ENCODE measurements at places on chromosomes 13 and 19.
A peak's percentile ranks its signal among the peaks of the same experiment; 100 is the strongest.

DNA sequence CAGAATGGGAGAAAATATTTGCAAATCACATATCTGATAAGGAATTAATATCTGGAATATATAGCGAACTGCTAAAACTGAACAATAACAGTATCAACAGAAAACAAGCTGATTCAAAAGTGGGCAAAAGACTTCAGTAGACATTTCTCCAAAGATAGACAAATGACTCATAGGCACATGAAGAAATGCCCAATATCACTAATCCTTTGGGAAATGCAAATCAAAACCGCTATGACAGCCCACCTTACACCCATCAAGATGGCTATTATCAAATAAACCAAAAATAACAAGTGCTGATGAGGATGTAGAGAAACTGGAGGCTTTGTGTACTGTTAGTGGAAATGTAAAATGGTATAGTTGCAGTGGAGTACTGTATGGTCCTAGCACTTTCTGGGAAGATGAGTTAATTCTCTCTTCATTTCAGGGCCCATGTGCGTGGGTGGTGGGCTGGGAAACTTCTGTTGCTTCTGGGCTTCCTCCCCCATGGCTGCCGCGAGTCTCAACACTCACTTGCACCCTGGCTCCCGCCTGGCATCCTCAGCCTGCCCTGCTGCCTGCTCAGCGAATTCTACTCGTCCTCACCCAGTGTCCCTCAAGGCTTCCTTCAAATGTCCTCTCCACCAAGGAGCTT, 12.4 kb upstream of the GJA3 start:
- DNase-seq, result no peak

GRCh38 chr13:86579662-86580061, 780.4 kb upstream of the SLITRK6 start:
- DNase-seq, result no peak

DNA sequence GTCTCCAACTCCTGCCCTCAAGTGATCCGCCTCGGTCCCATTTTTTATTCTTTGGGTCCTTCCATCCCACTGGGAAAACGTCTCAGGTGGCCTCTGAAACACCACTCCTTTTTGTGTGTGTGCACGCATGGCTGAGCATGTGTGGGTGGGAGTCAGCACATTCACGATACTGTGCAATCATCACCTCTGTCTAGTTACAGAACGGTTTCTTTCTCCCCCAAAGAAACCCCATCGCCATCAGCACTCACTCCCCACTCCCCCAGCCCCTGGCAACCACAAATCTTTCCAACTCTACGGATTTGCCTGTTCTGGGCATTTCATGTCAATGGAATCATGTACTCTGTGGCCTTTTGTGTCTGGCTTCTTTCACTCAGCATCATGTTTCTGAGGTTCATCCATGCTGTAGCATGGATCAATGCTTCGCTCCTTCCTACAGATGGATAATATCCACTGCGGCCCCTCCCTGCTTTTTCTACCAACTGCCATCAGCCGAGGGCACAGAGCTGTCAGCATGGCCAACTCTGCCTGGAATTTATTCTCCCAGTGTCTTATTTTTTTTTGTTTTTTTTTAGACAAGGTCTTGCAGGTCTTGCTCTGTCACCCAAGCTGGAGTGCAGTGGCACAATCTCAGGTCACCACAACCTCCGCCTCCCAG, 9.7 kb downstream of the F2RL3 start:
- DNase-seq, result no peak

DNA sequence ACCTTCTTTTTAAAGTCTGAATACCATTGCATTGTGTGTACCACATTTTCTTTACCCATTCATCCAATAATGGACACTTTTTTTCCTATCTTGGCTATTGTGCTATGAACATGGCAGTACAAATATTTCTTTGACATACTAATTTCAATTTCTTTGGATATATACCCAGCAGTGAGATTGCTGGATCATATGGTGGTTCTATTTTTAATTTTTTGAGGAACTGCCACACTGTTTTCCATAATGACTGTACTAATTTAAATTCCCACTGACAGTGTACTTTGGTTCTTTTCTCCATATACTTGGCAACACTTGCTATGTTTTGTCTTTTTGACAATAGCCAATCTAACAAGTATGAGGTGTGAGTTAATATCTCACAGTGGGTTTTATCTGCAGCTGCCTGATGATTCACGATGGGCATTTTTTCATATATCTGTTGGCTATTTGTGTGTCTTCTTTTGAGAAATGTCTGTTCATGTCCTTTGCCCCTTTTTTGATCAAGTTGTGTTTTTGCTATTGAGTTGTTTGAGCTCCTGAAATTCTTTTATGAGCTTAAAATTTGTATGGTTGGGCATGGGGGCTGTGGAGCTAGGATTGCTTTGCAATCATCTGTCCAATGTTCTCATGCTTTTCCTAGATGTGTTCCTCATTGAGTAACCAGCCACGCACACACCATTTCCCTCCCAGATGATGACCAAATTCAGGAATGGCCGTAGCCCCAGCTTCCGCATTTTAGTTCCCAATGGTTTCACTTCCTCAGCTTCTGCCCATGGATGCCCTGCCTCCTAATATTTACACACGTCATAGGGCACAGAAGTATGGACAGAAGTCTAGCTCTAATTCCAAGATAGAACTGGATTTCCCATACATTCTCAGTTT, 380.0 kb upstream of the SGCG start:
- DNase-seq, result no peak

- no peak for DNase-seq
Measured at GRCh38 chr13:29856426-29856825, 6.0 kb upstream of the UBL3 start.

GRCh38 chr19:11091703-11092153, 2.5 kb downstream of the LDLR start:
- no peak for DNase-seq

DNA sequence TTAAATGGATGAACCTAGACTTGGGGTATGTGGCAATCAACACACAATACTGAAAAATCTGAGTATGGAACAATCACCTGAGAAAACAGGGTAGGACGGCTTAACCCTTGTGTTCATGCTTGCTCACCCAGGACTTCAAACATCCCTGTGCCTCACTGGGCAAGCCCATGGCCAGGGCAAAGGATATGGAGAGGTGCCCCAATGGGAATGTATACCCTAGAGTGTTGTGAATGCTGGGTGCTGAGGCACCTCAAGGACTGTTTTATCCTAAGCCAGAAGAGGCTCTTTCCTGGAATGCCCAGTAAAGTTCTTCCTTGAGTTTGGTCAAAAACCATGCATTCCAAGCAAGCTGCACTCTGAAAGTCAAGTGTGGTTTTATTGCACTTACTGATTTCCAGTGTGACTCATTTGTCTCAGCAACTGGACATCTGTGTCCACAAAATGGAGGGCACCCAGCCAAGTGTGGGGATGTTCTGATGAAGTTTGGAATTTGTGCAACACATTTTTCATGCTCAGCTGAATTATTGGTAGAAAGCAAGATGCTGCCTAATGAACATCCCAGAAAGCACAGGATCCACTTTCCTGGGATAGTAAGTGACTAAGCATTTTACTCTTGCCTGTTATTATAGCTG, 531.3 kb downstream of the RFC3 start:
- DNase-seq, result no peak

GRCh38 chr19:44718441-44719261, 19.7 kb downstream of the CEACAM16 start:
- no peak for DNase-seq

DNA sequence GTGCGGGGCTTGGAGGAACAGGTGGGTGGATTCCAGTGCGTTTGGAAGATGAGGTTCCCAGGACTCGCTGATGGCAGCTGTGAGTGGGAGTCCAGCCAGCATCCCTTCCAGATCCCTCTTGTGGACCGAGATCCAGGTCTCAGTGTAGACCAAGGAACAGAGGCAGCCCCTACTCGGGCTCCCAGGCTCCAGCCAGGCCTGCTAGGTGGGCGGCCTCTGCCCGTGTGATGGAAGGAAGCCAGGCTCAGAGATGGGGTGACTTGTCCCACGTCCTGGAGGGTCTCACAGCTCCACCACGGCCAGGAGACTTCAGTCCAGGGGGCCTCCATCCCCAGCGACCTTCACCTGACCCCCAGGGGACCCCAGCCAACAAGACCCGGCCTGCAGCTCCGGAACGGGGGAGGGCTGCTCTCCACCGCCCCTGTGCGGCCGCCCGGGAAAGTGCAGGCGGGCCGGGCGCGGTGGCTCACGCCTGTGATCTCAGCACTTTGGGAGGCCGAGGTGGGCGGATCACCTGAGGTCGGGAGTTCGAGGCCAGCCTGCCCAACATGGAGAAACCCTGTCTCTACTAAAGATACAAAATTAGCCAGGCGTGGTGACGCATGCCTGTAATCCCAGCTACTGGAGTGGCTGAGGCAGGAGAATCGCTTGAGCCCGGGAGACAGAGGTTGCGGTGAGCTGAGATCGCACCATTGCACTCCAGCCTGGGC, 729 bp upstream of the MADCAM1 start:
- DNase-seq, result no peak

DNA sequence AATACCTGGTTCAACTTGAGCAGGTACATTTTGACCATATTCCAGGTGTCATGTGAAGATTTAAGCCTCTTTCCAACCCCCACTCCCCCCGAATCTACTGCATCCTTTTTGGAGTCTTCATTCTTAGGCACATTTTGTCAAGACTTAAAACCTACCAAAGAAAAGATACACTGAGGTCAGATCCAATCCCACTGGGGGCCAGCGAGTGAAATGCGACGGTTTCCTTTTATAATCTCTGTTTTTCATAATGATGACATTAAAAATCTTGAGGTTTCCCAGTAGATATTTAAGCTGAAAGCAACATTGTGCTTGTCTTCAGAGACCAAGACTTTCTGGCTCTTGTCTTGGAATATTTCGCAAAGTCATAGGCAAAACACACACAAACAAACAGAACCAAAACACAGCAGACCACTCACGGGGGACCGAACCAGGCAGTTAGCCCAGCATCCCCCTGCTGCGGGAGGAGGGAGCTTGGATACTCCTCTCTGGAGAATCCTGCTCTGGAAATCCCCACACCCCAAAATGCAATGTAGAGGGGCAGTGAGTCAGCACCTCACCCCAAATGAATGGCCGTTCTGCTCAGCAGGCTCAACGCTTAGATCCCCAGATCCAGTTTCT, 506 bp upstream of the GAS6 start:
- no peak for DNase-seq

- DNase-seq, result no peak
Measured at GRCh38 chr13:108276060-108276459, 6.5 kb downstream of the TNFSF13B start.

DNA sequence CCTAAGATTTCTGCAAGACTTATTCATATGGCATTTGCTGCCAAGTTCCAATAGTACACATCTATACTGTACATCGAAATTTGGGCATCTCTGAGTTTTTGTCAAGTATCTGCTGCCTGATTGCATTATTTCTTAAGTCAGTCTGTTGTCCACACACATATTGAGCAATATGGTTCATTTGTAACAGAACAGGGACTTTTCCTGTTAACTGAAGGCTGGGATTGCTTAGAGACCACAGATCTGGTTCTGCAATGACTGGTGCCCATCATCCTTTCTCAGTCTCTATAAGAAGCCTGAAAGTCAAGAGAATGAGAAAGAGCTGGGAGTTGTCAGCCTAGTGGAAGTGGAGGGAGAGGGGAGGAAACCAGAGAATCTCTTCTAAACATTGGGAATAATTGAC, 22.5 kb upstream of the MYCBP2 start:
- no peak for DNase-seq

DNA sequence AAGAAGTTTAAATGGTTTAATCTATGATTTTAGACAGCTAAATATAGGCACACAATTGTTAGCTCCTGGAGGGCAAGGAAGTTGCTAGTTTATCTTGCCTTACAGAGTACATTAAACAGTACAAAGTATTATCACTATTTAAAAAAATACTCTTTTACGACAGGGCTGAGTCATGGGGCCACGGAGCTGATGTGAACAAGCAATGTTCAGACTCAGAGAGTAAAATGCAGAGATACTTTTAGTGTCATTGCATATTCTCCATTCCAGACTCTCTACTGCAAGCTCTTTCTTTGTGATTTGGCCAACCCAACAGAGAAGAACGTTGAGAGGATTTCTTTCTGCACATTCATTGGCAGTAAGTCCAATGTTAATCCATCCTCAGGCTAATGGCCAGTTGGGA, 352.4 kb downstream of the SPRY2 start:
- DNase-seq, result no peak

GRCh38 chr13:72700509-72700908, 26.9 kb downstream of the MZT1 start:
- no peak for DNase-seq

DNA sequence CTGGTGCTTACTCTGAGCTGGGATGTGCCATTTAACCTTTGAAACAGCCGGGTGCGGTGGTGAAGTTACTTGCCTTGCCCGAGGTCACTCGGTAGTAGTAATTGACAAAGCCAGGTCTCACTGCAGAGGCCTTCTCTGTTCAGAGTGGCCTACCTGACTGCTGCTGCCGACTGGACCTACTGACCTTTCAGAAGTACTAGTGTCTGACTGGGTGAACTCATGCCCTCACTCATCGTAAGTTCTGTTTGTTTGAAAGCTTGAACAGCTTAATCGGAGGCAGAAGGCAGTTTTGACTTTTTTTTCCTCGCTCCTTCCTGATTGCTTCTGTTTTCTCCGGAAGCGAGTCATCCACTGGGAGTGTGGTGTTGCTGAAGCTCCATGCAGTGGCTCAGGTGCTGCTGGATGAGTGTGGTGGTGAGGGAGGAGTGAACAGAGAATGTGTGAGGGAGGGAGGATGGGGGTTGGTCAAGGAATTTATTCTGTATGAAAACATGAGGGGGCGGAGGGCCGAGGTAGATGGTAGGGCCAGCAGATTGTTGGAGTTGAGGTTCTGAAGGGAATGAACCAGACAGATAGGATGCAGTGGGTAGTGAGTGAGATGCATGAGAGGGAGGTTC, 2.7 kb downstream of the SPINT2 start:
- DNase-seq, result no peak

- DNase-seq, result peak; percentile 43
Measured at GRCh38 chr19:46828484-46828883, 22.2 kb downstream of the AP2S1 start.

DNA sequence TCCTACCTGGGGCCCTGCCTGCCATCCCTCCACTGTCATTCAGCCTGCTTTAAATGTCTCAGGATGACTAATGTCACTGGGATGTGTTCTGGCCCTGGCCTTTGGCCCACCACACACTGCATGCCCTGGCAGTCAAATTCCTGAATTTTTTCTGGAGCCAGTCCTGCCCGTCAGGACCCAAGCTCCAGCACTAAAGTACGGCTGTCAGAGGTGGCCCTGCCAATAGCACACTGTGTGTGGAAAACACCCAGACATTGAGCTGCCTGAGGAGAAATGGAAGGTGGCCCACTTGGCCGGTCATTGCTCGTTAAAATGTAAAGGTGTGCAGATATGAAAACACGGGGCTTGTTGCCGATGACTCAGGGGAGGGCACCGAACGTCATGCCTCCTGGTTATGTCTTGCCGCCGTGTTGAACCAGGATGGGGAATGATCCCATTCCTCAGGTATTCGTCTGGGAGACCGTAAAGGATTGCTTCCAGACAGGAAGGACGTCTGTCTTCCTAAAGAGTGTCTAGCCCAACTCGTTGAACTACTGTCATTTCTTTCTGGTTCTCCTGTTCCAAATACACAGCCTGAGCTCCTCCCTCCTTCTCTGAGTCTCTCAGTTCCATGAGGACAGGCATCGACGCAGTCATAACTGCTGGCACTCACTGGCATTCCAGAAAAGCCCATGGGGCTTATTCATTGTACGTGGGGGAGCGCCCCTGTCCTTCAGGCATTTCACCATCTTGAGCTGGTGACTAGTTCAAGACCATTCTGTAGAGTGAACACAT, 40.6 kb downstream of the COL4A2 start:
- no peak for DNase-seq

Measured in stimulated activated CD4-positive, alpha-beta T cell treated with anti-CD3 and anti-CD28 coated beads, TNF-alpha, amount 100 ng/mL, for 4 hours (primary cell).